CD4-positive, alpha-beta T cell treated with Interleukin-4 for 1 hour (primary cell): ENCODE measurements at places on chromosomes 12 and 14.

DNA sequence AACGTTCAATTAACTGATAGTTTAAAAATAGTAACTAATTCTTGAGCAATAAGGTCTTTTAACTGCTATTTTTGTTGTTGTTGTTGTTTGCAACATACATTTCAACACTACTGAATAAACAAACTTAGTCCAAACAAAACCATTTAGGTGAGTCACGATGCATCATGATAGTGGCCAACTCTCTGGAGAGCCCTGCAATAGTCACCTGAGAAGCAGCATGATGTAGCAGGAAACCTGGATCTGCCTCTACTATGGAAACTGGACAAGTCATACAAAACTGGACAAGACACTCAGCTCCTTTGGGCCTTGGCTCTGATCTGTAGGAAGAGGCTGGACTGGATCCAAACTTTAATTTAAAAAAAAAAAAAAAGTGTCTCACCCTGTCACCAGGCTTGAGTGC is 117.3 kb downstream of the MED13L start:
- DNase-seq, result no peak

DNA sequence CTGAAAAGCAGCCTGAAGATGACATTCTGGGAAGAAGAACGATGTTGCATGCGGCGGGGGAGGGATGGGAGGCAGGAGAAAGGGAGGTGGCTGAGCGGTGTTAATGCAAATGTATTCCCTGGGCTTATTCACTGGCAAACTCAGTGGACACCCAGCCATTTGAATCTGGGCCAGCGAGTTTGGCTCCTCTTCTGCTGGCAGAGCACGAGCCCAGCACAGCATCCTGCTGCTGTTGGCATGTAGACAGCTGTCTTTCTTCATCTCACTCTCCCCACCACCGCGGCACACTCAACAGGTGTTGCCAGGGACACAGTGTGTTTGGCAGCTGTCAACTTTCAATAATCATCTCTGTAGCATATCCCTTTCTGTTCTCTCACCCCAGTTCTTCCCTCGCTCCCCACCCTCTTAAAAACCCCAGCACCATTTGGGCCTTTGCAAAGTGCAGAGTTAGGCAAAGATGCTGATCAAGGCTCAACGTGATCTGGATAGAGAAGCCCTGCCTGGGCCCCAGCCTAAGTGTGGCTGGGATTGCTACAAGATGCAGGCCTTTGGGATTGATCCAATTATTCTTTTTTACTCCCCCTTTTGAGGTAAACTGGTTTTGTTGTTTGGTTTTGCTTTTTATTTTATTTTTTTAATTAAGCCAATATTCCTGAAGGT is 131.9 kb downstream of the EXOC5 start:
- DNase-seq, result no peak

DNA sequence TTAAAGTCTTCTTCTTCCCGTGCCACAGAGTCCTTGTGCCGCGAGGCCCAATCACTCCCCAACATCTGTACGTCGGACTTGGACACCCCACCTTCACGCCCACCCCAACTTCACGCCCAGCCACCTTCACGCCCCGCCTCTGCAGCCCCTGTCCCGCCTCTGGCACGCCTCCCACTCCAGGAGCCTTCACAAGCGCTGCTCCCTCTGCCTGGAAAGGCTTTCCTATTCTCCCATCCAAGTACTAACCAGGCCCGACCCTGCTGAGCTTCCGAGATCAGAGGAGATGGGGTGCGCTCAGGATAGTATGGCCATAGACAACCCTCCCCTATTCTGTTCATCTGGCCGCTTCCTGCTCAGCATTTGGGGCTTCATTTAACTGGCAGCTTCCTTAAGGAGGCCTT is 17.3 kb upstream of the EIF5 start:
- DNase-seq, result no peak

- no peak for DNase-seq
These were observed 41.3 kb upstream of the TESC start for GRCh38 chr12:117140397-117141096.

DNA sequence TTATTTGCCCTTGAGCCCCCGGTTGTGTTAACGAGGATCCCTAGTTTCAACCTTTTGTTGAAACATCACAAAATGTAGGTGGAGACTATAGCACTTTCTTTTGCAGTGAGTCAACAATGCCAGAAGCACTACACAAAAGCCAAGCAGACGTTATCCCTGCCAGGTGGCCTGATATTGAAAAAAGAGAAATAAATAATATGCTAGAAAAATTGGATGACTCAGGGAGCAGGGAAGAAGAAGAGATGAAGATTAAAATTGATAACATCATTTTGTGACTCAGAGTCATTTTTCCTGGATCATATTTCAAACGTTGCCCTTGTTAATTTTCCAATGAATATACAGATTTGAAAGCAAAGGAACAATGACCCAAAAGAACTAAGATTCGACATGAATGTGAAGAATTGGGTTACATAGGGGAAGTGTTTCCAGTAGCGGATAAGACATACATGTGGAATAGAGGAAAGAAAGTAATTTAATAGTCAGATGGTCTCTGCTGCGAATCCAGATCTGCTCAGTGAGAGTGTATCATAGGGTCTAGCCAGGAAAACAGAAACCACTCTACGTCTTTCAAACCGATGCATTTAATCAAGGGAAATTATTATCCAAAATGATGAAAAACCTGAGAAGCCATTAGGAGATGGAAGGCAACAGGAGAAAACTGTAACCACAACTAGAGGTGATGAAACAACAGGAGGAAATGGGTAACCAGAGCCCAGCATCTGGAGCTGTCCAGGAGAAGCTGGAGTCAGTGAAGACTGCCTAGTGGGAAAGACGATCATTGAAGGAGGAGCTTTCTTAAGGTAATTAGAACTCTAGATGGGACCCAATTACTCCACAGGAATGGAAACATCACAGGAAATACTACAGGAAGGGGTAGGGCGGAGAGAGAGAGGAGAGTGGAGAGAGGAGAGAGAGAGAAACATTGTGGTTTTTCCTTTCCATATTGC is 57.9 kb downstream of the RERG start:
- DNase-seq, result no peak

DNA sequence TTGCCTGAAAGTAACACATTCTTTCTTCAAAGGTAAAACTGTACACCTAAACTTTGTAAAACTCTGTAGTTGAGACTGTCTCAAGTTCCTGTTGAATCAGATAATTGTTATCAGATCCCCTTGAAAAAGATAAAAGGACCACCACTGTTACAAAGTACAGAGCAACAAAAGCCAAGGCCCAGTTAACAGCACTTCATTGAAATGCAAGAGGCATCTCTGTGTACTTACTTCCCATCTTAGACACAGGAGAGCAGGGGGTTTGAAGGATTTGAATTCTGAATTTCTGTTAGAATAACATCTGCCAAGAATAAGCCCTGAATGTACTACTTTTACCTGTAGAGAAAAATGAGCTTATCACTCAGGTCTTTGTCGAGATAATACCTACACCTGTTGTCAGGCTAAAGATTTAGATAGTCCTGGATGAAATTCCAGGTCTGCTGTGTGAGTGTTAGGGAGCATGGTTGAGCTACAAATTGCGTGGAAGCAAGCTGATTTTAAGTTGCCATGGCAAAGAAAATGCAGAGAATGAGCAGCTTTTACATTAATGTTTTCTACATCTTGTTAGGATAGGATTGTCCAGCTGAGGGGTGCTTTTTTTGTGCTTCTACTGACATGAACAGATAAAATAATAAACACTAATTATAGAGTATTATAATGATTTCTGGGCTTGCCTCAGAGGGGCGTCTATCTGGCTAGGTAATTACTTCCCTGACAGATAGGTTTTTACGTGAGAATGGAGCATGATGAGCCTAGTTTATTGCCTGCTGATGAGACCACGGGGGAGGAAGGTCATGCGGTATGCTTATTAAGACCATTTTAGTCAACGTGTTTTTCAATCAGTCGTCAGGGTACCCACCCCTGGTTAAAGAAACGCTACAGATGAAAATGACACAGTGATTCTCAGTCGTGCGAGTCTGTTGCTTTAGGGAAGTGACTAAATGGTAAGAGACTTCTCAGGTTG is 309.2 kb downstream of the PAWR start:
- DNase-seq, result no peak

DNA sequence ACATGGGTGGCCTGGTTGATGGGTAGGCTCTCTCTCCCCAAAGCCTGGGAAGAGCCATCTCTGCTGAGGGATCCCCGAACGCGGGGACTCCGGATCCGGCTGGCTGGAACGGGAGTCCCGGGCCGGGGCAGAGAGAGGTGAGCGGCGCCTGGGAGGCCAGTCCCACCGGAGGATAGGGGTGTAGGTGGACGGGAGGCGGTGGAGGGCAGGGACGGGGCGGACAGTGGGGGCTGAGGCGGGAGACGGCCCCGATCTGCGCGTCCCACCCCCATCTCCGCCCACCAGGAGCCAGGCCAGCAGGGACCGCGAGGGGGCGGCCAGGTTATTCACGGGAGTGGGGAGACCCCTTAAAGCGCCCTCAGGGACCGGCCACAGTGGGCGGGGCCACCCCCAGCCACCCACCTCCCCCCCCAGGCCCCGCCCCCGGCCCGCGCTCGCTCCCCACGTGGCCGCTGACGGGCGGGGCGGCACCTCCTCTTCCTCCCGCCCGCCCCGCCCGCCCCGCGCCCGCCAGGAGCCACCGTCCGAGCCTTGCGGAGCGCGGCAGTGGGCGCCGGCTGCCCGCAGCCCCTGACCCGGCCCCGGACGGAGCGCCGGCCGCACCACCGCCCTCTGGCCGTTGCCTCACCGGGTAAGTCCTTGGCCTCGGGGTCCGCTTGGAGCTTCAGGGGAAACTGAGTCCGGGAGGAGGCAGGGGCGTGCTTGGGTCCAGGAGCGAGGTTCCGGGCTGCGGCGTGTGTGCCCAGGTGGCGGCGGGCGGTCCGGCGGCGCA is at the start of gene INF2:
INF2 (plus strand) TSS at position 510 of the 772 bp plus-strand sequence. CDS start 11,748 bp downstream, outside the sequence.
- DNase-seq, result peak; percentile 50

DNA sequence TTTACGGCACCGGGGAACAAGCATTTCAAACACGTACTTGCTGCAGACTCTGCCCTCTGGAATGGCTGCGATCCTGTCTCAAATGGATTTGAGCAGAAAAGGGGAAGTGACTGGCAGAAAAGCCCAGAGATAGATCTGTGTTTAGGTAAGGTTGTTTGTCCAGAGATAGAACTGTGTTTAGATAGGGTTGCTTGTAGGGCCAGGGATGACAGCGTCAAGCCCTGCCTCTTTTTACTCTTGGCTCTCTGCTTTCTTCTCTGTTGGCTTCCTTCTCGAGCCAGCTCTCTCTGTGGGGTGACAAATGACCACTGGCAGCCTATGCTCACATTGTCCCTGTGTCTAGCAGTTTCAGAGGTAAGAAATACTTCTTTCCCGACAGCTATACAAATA is 11.4 kb downstream of the DGLUCY start:
- DNase-seq, result no peak

GRCh38 chr12:8665759-8666158 is 3.1 kb upstream of the MFAP5 start:
- DNase-seq, result no peak

DNA sequence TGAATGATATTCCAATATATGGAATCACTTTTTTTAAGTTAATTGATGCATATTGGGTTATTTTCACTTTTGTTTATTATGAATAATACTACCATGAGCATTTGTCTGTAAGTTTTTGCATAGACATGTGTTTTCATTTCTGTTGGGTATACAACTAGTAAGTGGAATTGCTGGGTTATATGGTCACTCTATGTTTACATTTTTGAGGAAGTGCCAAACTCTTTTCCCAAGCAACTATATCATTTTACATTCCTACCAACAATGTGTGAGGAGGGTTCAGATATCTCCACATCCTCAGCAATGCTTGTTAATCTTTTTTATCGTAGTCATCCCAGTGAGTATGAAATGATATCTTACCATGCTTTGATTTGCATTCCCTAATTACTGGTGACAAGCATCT is 64.0 kb downstream of the MON2 start:
- no peak for DNase-seq

GRCh38 chr12:108646600-108647579 is 13.2 kb upstream of the SELPLG start:
- no peak for DNase-seq

- DNase-seq, result no peak
These were observed 29.4 kb upstream of the GXYLT1 start for GRCh38 chr12:42173961-42174521.

DNA sequence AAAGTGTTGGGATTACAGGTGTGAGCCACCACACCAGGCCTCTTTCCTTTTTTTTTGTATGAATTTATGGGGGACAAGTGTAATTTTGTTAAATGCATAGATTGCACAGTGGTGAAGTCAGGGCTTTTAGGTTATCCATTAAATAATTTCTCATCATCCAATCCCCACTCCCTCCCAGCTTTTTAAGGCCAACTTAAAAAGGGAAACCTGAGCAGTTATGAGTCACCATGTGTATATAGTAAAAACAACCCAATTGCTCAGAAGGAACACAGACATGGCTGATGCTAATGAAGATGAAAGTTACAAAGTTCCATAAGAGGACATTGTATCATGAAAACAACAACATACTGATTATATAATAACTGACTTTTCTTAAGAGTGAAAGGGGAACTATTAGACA is 25.6 kb upstream of the ARID2 start:
- no peak for DNase-seq

- DNase-seq, result peak; percentile 34
These were observed 63.6 kb upstream of the BCL2L14 start for GRCh38 chr12:12007001-12007712.

- DNase-seq, result no peak
These were observed 1.8 kb upstream of the LRFN5 start for GRCh38 chr14:41604721-41605531.

GRCh38 chr14:77243853-77244252 is 27.2 kb downstream of the NGB start:
- DNase-seq, result no peak
